ENCODE measurements at places on chromosomes 12 and 14.

DNA sequence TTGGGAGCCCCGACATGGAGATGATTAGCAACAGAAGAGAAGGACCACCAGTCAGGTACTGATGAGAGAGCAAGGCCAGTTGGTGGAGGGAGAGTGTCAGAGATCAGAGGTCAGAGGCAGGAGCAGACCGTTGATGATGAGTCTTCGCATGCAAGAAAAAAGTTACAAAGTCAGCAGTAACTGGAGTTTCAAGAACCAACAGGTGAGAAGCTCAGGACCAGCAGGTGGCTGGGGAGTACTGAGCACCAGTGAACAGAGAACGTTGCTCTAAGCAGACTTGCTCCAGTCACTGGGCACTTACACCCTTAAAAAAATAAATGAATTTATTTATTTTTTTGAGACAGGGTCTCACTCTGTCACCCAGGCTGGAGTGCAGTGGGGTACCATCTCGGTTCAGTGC is 44.5 kb upstream of the KCNA1 start:
- DNase-seq: no peak

GRCh38 chr12:70248876-70249275 is 5.6 kb downstream of the CNOT2 start:
- DNase-seq: no peak

GRCh38 chr14:44165286-44165685 is 341.8 kb downstream of the FSCB start:
- no peak for DNase-seq

DNA sequence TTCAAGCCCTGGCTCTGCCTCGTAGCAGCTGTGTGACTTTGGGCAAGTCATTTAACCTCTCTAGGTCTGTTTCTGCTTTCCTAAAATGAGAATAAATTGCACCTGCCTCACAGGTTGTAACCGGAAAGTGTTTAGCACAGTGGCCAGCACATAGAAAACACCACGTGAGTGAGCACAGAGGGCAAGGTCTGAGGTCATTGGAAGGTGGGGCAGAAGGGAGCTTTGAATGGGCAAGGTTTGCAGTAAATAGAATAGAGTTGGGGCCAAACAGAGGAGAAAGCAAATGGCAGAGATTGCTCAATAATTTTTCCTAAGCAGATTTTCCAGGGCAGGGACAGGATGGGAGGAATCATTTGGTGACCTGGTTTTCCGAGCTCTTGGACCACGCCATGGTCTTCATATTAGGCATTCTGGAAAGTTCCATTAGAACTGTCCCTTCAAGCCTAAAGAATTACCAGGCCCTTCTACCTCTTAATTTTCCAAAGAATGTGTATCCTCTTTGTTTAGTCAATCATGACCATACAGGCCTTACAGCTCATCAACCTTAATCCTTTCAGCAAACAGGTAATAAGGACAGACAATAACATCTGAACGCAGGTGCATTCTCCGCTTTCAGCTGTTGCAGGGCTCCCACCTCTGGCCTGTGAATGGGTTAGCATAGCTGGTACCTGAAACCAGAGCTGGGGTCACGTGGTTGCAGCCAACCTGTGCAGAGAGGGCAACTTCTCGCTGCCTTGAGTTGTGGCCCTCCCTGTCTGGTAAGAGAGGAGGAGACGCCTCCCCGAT is 53.8 kb downstream of the VWF start:
- no peak for DNase-seq

DNA sequence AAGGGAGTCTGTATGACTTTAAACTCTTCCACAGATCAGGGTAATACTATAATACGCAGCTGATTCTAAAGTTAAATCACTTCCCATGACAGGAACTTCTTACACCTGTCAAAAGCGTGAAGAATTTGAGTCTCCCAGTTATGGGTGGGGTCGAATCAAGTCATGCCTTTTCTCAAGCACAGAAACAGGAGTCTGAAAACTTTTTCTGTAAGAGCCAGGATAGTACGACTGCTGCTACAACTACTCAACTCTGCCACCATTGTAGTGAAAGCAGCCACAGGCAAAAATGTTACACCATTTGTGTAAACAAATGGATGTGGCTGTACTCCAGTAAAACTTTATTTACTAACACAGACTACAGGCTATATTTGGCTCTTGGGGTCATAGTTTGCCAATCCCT is 90.3 kb downstream of the DUSP6 start:
- no peak for DNase-seq

GRCh38 chr12:88052686-88053085 is 23.5 kb upstream of the C12orf50 start:
- peak; percentile 82 for DNase-seq

GRCh38 chr12:62370189-62370588 is 96.4 kb upstream of the MON2 start:
- DNase-seq: no peak

- DNase-seq: no peak
Measured at GRCh38 chr12:67802731-67803130, 154.2 kb downstream of the DYRK2 start.

DNA sequence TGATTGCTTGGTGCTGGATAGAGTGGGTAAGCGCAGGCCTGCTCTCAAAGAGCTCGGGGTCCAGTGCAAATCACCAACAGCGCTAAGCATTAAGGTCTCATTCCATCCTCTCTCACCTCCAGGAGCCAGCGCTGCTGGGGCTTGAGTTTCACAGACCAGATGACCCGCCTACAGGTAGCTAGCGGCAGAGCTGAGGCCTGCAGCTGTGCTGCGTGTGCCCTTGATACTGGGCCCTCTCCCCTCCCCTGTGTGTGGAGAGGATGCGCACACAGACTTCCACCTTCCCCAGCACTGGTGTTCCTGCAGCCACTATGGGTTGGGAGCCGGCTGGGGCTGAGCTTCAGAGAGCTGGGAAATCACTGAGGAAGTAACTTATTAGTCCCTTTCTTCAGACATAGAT is 149.9 kb downstream of the CALM1 start:
- no peak for DNase-seq

DNA sequence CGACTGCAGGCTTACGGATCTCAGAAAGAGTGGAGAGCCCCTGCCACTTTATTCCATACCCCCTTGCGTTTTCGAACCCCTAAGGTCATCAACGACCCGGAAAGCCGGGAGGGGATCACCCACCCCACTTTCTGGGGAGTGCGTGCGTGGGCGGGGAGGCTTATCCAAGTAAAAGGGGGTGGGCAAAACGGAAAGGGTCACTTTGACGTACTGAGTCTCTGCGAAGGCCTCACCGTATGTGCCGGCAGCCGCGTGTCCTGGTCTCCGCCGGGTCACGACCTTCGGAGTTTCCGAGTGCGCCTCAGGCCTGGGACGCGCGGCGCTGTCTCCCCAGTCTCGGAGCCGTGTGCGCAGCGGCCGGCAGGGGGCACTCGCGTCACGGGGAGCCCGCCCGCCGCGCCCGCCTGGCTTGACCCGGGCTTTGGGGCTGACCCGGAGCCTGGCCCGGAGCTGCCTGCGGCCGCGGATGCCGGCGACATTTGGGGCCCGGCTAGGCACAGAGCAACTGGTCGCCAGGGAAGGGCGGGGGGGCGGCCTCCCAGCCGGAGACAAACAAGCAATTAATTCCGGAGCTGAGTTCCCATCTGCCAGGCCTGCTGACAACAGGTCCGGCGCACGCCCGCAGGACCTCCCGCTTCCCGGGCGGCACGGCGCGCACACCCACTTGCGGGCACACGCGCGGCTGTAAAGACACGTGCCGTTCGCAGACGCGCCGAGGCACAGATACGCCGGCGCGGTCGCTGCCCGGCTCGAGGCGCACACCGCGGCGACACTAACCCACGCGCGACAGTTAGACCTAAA is 890 bp upstream of the KIF26A start:
- peak; percentile 12 for DNase-seq

GRCh38 chr12:48780381-48781025 is 8.4 kb downstream of the ADCY6 start:
- no peak for DNase-seq

DNA sequence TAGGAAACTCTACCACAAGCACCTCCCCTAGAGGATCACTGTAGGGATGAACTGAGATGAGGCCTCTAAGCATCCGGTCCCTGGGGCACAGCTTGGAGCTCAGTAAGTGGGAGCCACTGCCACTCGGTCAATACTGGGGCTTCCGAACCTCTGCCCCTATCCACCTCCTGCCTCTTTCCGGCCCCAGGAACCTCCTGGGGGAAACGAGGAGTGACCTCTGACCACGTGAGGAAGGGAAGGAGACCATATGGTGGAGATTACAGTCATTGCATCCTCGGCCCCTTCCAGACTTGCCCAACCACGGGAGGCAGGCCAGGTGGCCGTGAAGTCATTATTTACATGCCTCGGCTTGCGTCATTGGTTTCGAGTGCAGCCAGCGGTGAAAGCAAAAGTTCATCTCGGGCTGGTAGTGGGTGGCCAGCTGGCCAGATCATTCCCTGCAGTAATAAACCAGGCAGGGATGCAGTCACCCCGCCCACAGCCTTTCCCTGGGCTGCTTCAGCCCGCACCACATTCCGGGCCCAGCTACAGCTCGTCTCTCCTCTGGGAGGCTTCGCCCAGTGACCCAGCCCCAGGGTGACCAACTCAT is 65.4 kb downstream of the C14orf132 start:
- no peak for DNase-seq

DNA sequence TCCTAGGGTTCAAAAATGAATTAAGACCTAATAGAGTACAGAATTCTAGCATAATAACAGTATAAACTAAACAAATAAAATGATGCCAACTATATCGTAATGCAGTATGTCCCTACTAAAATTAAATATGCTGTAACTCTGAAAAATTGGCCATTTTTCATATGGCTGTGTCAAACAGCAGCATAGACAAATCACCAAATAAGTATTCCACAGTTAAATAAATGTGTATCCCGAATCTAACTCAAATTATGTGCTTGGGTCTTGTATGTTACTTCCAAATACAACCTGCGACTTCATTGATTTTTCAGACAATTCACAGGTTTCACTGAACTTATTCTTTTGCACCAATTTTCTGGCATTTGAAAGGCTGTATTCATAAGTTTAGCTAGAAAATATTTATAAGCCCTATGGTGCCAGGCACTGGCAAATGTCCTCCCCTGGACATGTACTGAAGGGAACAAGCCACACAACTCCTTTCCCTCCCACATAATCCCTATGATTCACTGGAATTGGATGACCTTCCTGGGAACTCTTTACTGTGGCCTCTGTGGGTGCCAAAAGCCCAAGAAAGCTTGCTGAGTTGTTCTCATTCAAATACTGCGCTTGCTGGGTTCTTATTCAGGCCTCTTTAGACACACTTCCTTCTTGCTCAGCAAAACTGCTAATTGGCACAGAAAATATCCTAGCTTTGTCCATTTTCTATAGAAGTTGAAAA is 108.8 kb downstream of the KITLG start:
- DNase-seq: no peak

GRCh38 chr14:29462772-29463171 is 464.9 kb downstream of the PRKD1 start:
- DNase-seq: no peak

DNA sequence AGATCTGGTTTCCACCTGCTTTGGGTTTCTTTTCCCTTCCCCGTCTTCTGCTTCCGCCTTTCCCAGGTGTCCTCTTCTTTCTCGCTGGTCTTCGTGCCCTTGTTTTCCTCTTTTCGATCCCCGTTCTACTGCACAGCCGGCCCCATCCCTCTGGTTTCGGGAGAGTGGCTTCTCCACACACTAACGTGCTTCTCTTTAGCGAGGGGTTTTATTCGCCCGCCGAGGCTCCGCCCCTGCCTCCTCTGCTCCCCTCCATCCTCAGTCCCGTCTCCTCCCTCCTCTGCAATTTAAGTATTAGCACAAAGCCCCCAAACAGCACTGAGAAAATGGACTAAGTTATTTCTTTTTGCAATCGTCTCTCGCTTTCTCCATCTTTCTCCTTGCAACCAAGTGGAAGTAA is at the start of gene SLC7A8:
Gene SLC7A8 (minus strand): TSS at position 182 of the 400 bp plus-strand sequence. CDS start 746 bp downstream, outside the sequence.
- DNase-seq: no peak

- DNase-seq: peak; percentile 15
Measured at GRCh38 chr12:87311206-87311605, 718.0 kb downstream of the C12orf50 start.

DNA sequence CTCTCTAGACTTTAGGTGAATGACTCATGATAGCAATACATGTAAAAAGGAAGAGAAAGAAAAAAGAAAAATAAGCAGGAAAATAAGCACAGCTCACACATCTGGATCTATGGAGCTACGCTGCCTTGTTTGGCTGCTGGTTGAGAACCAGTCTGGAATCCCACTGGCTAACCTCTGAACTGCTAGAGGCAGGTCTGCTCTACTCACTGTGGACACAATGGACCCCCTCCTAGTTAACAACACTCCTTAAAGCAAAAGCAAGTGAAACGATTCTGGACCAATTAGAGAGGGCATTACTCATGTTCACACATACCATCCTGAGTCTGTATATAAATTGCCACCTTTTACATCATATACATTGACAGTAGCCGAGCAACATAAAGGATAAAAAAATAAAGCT is 383.2 kb upstream of the FLRT2 start:
- DNase-seq: no peak

DNA sequence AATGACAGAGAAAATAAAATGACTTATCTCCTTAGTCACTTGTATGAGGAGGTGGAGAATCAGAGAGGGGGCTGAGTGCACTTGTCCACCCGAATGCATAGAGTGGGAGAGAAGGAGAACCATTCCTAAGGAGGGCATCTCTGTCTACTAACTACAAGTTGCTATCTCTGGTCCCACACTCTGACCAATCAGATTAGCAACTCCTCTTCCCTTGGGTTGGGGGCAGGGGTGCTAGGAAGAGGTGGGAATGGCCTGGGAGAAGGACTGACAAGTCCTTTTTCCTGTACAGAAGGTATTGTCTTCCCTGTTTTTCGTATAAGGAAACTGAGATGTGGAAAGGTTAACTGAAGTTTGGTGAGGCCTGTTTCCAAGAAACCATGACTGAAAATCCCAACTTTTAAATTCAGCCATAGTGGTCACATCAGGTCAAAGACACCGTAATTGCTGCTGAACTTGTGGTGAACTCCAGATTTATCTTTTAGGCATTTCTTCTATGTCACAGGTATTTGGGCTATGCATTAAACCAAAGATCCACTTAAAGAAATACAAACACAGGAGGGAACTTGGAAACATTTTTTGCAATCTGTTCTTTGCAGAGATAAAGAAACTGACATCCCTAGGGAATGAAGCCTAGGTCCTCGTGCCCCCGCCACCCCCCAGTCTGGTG is 207.8 kb downstream of the CRADD start:
- no peak for DNase-seq

- DNase-seq: no peak
Measured at GRCh38 chr12:54266852-54267251, 13.1 kb downstream of the CBX5 start.

- no peak for DNase-seq
Measured at GRCh38 chr12:125382926-125383325, 317.7 kb downstream of the AACS start.

GRCh38 chr14:91851563-91851962 is 15.8 kb downstream of the TC2N start:
- no peak for DNase-seq

- DNase-seq: no peak
Measured at GRCh38 chr12:95077341-95077740, 3.9 kb upstream of the NR2C1 start.

- DNase-seq: no peak
Measured at GRCh38 chr14:103427485-103428443, 42.5 kb downstream of the MARK3 start.
